ENCODE measurements at places on chromosomes 11 and 22.

- no peak for DNase-seq
Measured at GRCh38 chr22:26848244-26848920, 191.0 kb downstream of the MIAT start.

- DNase-seq: no peak
Measured at GRCh38 chr22:41762980-41763779, 37.3 kb upstream of the CCDC134 start.

- DNase-seq: no peak
Measured at GRCh38 chr22:44776605-44777363, 24.4 kb downstream of the ARHGAP8 start.

GRCh38 chr11:13947379-13947778 lies 15.1 kb upstream of the SPON1 start:
- DNase-seq: no peak

DNA sequence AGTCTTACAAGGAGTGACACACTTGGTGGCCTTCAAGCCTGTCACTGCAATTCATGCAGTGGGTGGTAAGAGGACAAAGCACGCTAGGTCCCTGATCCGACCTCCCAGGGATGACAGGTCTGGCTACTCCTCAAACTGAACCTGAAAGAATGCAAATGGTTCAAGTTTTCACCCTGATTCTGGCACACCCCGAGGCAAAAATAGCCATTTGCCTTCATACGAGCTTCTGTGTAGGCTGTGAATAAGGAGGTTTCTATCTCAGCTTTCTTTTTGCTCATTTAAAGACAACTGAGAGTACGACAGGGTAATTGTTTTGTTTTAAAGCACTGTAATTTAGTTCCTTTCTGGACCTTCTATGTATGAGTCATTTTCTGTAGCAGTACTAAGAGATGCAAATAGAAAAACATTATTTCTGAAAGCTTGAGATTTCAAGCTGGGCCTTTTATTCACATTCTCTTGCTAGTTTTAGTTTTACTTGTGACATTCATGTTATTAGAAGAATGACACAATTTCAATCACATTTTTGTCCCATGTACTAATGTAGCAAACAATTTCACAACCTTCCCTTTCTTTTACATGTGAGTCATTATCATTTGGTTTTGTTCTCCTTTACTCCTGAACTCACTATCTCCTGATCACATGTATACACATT lies 56.6 kb upstream of the FDX1 start:
- no peak for DNase-seq

GRCh38 chr11:119518746-119519730 lies 96.1 kb upstream of the THY1 start:
- DNase-seq: no peak

DNA sequence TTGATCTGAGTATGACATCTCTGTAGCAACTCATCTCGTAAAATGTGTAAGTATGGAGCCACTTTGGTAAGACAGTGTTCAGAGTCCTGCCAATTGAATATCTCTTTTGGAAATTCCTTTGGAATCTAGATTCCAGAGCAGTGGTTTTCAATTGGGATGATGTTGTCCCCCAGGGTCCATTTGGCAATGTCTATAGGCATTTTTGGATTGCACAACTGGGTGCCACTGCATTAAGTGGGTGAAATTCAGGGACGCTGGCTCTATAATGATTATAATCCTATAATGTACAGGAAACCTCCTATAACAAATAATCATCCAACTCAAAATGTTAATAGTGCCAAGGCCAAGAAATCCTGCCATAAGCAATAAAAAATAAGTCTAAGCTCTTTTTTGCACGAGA lies 404.8 kb upstream of the RAG2 start:
- DNase-seq: no peak

DNA sequence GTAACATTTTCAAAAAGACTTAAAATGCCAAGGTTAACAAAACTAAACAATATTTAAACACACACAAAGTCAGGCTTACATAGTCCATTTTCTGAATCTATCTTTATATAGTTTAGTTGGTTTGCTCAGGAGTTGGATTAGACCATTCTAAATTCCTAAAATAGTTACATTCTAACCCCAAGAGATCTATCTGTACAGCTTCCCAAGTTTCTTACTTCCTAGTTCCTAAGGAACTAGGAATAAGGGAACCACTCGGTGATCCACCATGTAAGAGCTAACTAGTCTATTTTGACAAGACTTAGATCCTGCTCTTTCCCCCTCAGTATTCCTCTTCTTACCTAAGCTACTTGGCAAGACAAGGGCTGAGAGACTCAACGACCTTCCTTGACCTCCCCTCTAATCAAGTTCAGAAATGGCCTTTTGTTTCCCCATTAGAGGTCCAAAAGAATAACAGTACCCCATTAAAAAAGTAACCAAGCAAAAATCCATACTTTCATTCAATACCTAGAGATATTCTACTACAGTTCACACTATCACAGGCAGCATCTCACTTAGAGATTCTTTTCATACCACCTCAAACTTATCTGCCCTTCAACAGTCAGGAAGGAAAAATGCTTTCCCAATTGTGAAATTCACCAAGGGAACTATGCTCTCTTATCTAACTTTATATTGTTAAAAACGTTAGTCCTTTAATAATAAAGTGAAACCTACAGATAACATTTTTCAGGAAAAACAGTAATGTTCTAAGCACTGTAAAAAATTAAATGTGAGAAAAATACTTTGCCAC lies 253.1 kb downstream of the TTC28 start:
- DNase-seq: no peak

DNA sequence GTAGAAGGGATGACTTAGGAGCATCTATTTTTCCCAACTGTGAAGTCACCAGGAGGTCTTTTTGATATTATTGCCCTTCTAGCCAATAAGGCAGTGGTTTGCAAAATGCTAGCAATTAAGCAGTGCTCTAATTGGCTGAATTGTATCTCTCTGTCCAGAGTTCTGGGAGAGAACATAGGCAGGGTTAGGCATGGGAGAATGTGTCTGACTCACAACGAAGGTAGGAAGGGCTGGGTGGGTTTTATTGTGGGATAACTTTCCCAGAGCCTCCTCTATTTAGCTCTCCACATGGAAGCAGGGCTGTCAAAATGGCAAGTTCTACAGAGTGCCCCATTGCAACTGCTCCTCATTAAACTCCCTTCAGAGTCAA lies 415.9 kb upstream of the CADM1 start:
- DNase-seq: no peak

DNA sequence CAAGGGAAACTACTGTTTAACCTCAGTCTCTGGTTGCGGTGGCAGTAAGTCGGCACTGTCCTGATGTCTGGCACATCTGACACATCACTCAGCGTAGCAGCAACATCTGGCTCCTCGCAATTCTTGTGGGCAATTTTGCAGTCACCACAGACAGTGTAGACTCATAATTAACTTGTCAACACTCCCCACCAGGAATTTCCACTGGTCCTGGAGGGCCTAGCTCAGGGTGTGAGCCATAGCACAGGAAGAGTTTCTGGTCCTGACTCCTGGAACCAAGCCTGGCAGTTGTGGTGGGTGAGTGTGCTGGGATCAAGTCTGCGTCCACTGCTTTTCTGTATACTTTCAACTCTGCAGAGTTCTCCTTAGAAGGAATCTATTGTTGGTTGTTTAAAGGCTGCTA lies 209.7 kb downstream of the SNX19 start:
- DNase-seq: no peak

All from stimulated activated CD8-positive, alpha-beta memory T cell treated with anti-CD3 and anti-CD28 coated beads, Interleukin-2, amount 100 ng/mL, for 48 hours (primary cell).